ENCODE measurements at places on chromosomes 16 and 17.

- DNase-seq, result no peak
These were observed 10.3 kb downstream of the CNTNAP4 start for GRCh38 chr16:76287466-76287865.

DNA sequence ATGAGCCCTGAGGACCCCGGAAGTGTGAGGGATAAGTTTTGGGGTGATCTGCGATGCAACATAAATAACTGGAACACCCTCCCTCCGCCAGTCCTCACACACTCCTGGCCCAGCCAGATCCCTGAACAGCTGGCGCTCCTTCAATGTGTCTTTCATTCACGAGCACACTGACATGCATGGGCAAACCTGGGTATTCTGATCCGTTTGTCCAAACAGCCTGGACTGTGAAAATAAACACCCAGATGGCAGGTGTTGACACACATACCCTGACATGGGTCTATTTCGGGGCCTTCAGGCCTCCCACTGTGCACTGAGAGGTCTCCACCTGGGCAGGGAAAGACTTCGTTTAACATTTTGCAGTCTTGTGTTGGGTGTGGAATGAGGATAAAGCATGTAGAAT is 3.0 kb upstream of the CPNE2 start:
- no peak for DNase-seq

DNA sequence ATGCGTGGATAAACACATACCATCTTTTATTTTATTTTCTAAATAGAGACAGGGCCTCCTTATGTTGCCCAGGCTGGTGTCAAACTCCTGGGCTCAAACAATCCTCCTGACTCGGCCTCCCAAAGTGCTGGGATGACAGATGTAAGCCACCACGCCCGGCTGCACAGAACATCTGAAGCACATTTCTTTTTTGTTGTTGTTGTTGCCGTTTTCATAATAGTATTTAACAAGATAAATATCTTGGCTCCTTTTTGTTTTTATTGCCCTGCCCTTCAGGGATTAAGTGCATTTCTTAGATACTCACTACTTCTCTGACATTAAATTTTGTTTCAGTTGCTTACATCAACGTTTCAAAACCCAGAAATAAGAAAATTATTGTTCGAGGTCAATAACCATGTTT is 37.4 kb downstream of the ANKRD11 start:
- no peak for DNase-seq

- DNase-seq, result no peak
These were observed 24.6 kb downstream of the MARF1 start for GRCh38 chr16:15618392-15618791.

- DNase-seq, result no peak
These were observed at the start of gene PABPN1L for GRCh38 chr16:88866151-88866920. PABPN1L (minus strand) TSS chr16:88866660; CDS start chr16:88866606, 54 bp downstream.

DNA sequence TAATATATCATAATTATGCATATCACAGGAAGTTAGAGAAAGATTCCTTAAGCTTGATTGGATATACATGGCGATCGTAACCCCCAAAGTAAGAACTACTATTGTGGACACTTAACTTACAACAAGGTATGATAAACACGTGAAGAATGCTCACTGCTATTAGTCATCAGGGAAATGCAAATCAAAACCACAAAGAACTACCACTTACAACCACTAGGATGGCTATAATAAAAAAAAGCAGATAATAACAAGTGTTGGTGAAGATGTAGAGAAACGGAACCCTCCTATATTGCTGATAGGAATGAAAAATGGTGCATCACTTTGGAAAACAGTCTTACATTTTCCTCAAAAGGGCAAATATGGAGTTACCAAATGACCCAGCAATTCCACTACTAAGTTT is 265.9 kb downstream of the SLC39A11 start:
- DNase-seq, result no peak

DNA sequence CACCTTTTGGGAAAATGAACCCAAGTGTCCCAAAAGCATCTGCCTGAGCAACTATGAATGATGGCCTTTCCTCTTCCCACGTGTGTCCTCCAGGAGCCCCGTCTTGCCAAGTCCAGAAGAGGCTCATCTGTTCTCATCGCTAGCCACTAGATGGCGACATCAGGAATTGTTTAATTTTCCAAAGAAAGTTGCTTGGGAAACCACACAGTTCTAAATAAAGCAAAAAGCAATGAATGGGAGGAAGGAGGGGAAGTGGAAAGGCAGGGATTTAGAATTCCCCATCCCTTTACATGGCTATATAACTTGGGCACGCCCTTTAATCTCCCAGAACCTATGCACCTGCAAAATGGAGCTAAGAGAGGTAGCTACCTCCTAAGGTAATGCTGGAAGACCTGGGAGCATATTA is 9.0 kb upstream of the CDH5 start:
- DNase-seq, result no peak

GRCh38 chr17:71970312-71970711 is 150.5 kb upstream of the SOX9 start:
- DNase-seq, result peak; percentile 97

DNA sequence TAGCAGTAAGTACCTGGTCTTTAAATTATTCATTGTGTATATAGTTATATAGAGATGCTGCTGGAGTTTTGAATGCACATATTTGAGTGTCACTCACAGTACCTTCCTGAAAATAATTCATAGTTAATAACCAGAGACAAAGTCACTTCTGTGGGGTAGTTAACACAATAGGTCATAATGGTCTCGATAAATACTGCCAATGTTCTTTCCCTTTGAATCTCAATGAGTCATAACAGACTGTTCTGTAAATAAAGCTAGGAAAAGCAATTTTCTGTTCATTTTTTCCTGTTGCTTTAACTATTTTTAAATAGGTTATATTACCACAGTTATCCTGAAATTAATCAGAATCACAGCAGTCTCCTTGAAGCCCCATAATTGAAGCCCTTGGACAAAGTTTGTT is 87.2 kb downstream of the MAP2K4 start:
- no peak for DNase-seq

DNA sequence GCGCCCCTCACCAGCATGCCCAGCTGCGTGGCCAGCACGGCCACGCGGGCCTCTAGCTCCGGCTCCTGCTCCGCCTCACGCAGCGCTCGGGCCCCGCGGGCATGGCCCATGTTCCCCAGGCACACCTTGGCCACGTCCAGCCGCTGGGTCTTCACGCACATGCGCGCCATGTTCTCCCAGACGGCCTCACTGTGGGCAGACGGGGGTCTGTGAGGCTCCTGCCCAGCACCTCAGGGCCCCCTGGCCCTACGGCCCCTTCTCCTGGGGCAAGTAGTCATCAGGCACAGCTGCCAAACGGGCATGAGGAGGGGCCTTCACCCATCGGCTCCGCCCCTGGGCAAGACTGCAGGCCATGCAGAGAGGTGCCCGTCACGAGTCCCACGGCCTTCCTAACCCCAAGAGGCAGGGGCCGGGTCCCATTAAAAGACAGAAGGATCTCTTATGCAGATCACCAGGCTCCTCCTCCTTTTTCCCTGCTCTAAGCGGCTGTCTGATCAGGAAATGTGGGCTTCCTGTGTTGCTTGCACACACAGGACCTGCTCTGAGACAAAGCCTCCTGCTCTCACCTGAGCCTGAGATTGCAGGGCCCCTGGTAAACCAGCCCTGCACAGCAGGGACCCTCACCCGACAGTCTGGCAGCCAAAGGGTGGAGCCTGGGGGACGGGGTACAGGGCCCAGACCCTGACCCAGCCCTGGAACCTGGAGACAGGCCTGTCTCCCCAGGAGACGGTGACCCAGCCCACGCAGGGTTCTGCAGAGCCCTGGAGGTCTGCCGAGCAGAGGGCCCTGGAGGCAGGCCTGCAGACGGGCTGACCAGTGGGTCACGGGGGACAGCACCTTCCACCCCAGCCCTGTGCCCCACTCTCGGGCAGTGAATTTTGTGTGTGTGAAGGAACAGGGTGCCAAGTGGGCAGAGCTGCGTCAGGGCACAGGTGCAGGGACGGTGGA is 6.6 kb upstream of the TMEM204 start:
- DNase-seq, result no peak

DNA sequence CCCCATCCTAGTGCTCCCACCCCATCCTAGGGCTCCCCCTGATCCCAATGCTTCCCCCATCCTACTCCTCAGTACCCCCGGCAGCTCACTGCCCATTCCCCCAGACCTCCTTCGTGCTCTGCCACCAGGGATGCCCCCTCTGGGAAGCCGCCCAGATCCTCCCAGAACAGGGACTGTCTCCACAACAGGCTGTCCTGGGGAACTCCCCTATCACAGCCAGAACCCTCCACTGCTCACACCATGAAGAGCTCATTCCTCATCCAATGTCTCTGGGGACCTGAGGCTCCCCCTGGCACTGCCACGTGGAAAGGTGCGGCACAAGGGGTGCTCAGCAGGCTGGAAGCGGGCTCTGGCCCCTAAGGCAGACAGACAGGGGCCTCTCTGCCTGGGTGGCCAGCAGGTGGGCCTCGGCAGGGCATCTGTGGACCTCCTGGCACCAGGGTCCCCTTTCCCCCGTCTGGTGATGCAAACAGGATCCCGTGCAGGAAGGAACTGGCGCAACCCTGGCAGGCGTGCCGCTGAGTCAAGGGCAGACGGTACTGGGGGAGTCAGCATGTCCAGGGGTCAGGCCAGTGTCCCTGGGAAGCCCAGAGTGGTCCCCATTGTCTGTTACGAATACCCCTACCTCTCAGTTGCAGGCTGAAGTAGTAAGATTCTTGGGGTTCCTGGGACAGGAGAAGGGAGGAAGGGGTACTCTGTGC is 14.8 kb upstream of the PVALEF start:
- no peak for DNase-seq

DNA sequence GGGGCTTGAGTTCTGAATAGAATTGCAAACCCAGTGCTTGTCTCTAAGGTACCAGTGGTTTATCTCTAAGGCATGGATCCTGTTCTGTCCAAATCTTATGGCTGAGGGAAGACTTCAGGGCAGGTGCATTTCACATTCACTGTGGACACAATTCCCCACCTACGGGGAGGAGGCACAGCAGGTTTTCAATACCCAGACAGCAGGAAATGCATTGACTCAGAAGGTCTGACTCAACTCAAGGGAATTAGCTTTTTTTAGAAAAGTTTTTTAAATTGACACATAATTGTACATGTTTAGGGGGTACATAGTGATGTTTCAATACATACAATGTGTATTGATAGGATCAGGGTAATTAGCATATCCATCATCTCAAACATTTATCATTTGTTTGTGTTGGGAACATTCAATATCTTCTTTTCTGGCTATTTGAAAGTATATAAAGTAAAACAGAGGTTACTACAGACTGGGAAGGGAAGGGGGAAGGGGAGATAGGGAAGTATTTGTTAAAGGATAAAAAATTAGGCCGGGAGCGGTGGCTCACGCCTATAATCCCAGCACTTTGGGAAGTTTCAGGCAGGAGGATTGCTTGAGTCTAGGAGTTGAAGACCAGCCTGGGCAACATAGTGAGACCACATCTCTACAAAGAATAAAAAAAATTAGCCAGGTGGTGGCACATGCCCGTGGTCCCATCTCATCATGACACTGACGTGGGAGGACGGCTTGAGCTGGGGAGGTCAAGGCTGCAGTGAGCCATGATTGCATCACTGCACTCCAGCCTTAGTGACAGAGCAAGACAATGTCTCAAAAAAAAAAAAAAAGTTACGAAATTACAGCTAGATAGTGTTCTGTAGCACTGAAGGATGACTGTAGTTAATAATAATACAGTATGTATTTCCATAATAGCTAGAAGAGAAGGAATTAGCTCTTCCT is 54.9 kb downstream of the RGS9 start:
- no peak for DNase-seq

DNA sequence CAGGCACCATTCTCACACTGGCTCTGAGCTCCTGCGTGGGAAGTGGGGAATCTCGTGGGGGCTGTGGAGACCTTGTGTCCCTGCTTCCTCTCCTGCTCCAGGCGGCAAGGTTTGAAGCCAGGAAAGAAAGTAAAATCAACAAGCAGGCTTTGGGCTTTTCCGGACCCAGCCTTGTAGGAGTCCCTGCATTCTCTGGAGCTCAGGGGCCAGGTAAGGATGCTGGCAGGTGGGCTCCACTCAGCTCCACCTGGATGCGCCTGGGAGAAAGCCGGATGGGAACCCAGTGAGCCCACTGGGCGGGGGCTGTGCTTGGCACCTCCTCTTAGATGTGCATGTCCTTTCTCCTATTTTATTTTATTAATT is 362.5 kb downstream of the SEC14L1 start:
- no peak for DNase-seq

- no peak for DNase-seq
These were observed 168.5 kb downstream of the NPIPB11 start for GRCh38 chr16:29237971-29238370.

DNA sequence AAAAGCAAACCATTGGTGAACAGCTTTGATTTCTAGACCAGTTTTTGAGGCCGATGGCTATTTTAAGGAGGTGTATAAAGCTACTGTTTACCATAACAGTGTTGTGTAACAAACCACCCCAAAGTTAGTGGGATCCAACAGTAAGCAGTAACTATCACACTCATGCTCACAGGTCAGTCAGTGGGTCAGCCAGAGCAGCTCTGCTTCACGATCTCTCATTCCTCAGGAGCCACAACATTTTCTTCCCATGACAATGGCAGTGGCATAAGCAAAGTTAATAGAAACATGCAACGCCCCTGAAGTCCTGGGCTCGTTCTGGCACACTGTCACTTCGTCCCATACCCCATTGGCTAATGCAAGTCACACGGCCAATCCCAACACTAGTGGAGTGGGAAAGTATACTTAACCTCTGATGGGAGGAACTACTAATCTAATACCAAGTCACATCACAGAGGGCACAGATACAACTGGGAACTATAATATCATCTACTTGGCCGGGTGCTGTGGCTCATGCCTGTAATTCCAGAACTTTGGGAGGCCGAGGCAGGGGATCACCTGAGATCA is 28.0 kb upstream of the B4GALNT2 start:
- DNase-seq, result no peak

DNA sequence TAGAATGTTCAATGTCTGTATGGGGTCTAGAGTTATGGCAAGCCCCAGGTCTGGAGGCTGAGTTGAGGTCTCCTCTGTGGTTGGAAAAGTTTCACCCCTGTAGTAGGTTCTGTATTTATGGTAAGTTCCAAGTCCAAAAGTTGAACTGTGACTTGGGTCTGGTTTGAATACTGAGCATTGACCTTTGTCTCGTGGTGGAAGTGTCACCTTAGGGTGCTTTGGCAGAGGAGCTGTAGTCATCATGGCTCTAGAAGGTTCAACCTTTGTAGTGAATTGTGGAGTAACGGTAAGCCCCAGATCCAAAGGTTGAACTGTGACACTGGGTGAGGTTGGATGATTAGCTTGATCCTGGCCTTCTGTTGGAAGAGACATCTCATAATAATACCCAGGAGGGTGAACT is 17.6 kb downstream of the RDM1 start:
- DNase-seq, result no peak

DNA sequence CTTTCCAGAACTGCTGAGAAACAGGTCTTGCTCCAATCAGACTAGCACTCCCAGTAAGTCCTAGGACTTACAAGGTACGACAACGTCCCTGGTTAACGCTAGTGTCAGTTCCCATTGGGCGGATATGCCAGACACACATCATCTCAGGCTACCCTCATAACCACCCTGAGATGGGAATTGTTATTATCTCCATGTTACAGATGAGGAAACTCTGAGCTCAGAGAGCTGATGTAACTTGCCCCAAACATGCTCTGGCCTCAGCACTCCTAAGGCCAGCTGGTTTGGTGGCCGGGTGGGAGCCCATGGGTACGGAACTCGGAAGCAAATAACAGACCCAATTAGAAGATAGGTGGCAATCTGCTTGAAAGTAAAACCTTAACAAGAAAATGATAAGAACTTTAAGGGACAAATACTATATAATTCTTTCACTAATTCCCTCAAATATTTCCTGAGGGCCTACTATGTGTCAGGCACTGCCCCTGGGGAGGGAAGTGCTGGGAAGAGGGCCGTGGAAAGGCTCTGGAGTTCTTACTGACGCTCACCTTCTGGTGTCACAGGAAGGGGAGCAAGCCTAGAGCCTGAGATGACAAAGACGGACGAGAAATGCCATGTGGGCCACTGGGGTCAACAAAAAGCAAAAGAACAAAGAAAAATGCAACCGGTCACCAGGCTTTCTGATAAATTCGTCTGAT is 6.9 kb downstream of the CREBBP start:
- no peak for DNase-seq
